ENCODE measurements at places on chromosomes 5 and 9.

GRCh38 chr9:137044502-137045177 lies 1.3 kb downstream of the NPDC1 start:
- DNase-seq = no peak

- DNase-seq = no peak
Observed at GRCh38 chr5:44774279-44774880, 34.4 kb upstream of the MRPS30 start.

GRCh38 chr5:15731699-15732098 lies 231.7 kb downstream of the FBXL7 start:
- DNase-seq = no peak

DNA sequence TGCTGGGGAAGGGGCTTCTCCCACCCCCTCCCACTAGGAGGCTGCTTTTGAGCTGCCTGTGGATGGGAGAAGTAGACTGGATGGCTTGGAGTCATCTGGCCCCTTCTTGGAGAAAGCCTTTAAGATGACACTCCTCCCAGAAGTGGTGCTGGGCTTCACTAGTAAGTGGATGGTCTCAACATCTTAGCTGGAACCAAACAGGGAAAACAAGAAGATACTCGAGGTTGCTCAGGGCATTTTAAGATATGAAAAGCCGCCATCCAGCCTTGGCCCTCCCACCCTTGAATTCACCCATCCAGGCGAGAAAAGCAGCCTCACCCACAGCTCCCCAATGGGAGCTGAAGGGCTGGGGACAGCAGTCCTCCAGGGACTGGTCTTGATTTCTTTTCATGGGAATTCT lies 7.8 kb upstream of the SMIM32 start:
- DNase-seq = no peak

DNA sequence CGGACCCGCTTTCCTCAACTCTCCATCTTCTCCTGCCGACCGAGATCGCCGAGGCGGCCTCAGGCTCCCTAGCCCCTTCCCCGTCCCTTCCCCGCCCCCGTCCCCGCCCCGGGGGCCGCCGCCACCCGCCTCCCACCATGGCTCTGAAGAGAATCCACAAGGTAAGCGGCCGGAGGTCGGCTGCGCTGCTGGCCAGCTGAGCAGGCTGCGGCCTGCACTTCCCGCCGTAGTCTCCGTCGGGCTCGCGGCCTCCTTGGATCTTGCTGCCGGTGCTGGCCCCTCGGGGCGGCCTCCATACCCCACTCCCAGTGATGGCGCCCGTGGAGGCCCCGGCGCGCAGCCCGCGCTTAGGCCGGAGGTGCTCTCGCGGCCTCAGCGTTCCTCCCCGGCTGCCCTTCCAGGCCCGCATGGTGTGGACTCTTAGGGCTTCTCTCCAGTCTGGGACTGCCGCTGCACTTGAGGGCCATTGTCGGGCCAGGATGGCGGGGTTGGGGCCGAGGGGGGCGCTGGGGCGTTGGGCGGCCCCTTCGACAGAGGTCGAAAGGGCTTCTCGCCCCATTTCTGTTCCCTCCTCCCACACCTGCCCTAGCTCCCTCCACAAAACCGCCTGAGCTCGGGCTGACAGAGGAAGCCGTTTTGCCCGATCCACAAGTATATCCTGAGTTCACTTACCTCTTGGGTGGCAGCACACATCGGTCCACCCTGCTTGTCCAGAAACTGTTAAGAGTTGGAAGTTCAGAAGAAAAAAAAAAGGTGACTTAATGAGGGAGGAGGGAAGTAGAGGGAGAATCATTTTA lies 714 bp downstream of the UBE2D2 start:
- DNase-seq = no peak
